Activated B cell treated with CpG ODN at 0.5 μM for 24 hours (primary cell): ENCODE measurements at places on chromosomes 7 and 10. TPM values are rescaled to one million over a fixed set of nuclear protein-coding genes. Genes with fewer than 3 reads are reported as not detected.

The TAS2R4 gene
- 1.3 and 1.9 TPM in 2 replicates for total RNA-seq

The CYP2E1 gene
- total RNA-seq = 0.64 and 1.1 TPM in 2 replicates

The GPNMB gene
- 0.76 and 1.1 TPM in 2 replicates for total RNA-seq

The SUV39H2 gene
- 7.4 and 8.1 TPM in 2 replicates for total RNA-seq

DNA sequence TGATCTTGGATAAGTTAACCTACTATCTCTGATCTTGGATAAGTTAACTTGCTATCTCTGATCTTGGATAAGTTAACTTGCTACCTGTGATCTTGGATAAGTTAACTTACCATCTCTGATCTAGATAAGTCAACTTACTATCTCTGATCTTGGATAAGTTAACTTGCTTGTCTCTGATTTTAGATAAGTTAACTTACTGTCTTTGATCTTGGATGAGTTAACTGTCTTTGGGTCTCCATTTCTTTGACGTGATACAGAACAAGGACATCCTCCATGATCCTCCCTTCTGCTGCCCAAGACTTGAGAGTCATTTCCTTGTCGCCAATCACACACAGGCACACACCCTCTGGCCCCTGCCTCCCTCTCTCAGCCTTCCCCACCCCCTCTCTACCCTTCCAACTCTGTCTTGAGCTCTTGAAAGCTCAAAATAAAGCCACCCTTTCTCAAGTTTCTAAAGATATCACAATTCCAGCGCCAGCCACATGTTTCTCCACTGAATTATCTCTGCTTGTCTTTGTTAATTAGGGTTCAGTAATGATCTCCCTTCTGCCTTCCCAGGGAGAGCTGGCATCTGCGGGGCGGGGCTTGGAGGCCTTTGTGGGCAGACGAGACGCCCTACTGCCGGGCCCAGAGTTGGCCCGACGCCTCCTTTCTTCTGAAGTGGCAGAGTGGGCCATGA lies 85.1 kb upstream of the GTF2I start:
- DNase-seq = no peak

DNA sequence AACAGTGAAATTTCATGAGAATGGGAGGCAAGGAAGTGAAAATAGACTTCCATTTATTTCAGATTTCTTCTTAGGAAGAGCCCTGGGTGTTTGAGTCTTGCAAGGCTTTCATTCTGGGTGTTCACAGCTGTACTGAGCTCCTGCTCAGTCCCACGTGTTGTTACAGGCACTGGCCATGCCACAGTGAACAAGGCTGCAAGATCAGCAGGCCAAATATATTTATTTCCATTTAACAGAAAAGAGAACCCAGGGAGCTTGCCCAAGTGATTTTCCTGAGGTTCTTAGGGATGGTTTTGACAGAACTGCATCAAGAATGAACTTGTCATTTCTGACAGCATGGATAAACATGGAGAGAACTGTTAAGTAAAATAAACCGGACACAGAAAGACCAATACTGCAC lies 54.5 kb upstream of the CD36 start:
- no peak for DNase-seq

DNA sequence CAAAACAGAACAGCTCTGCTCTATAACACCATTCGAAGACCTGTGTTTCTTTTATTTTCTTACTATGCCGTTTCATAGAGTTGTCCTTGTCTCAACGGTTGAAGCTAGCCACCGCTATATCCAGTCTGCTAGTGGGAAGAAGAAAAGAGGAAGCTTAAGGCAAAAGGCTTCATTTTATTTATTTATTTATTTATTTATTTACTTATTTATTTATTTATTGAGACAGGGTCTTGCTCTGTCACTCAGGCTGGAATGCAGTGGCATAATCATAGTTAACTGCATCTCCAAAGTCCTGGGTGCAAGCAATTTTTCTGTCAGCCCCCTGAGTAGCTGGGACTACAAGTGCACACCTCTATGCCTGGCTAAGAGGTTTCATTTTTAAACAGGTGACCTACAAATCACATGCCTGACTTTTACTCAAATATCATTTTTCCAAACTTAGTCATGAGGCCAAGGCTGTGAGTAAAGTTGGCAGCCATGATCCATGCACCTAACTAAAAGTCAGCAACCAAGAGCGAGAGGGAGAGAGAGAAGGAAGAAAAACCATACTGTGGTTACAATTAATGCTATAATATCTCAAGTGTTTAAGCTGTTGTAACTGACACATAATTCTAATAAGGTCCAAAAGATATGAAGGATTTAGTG lies 1305.3 kb upstream of the LRRTM3 start:
- no peak for DNase-seq

DNA sequence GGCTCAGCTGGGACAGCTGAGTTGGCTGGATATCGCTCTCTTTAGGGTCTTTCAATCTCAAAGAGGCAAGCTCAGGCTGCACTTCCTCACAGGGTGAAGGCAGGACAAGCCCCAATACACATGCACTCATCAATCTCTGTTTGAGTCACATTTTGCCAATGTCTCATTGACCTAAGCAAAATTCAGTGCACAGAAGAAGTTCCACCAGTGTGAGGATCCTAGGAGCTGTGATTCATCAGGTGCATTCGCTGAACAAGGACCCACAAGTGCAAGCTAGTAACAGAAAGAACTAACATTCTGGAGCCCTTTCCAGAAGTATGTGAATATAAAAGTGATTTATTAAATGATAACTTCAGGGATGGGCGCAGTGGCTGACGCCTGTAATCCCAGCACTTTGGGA lies 477.2 kb downstream of the GPAM start:
- DNase-seq = no peak

DNA sequence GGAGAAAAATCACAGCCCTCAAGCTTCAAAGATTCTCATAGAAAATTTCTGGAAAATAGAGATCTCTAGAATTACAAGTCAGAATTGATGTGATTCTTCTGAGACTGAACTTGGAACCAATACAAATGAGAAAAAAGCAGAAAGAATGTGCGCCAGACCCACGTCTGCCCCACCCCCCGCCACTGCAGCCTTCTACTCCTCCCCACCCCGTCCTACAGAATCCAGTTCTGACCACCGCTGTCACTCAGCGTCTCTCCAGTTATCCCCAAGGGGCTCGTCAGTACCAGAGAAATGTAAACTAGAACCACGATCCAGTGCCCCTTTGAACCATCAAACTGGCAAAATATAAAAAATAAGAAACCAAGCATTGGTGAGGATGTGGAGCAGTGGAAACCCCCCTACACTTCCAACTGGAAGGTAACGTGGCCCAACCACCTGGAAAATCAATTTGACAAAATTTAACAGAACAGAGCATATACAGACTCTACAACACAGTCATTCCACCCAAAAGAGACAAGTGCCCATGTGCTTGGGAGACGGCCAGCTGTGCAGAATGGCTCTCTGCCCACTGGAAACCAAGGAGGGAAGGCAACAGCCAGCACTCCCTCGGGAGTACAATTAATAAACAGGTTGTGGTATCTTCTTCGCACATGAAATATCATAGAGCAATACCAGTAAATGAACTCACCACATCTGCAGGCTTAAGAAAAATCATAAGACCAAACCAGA lies 397.9 kb downstream of the TNS3 start:
- DNase-seq = no peak

- DNase-seq = peak; percentile 36
Observed at GRCh38 chr7:727104-727805, at the start of gene PRKAR1B. PRKAR1B (minus strand) TSS chr7:727281; CDS start chr7:711505, 15,776 bp downstream.

GRCh38 chr7:26958834-26959233 lies 94.4 kb upstream of the SKAP2 start:
- DNase-seq = no peak

DNA sequence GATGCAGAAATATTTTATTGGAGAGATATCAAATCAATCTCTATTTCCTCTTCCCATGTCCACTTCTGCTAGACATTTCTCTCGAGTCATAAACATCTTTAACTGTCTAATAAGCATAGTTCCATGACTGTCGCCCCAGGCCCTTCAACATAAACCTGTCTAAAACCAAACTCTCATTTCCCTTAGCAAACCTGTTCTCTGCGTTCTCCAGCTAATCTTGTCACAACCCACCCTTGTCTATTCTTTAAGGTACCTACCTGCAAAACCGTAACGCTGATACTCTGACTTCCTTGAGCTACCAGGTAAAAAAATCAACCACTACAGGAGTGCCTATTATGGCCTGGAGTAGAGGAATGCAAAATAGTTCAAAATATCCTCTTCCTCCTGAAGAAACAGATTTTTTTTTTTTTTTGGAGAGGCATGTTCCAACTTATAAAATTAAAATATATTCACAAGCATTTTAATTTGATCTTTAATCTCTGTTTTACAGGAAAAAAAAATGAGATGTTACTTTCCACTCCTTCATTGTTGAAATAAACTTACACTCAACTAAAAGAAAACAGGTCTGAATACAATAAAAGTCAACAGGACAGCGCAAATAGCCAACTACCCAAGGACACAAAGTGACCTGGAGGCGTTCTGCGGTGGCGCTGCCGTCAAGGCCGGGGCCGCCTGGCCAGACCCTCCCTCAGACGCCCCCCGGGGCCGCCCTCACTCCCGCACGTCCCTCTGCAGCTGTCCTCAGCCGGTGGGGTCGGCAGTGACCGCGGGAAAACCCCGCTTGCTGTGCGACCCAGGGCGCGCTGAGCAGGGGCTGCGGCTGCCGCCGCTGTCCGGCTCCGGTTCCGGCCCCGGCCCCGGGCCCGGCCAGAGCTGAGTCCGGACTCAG lies 765 bp downstream of the SLC25A40 start:
- no peak for DNase-seq

DNA sequence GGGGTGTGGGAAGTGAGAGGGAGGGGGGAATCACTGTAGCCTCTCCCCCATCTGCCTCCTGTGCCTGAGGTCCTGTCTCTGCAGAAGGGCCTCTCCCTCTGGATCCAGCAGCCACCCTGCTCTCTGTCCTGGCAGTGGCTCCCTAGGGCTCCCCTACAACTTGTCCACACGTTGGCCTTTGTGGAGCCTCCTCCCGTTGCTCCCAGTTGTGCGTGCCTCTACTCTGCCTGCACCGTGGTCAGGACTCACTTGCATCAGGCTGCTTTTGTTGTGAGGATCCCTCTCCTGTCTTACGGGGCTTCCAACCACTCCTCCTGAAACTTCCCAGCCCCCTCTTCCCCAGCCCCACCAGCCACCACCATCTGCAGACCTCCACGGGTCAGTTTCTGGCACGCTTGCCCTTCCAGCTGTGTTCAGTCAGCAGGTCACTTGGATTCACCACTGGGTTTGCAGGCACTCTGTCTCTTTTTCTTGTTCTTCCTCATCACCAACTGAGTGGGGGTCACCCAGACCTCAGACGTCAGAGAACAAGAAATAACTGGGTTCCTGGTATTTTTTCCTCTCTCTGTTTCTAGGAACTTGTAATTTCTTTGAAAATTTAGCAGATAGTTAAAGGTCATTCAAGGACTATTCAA lies 62.3 kb downstream of the RAMP3 start:
- DNase-seq = no peak

DNA sequence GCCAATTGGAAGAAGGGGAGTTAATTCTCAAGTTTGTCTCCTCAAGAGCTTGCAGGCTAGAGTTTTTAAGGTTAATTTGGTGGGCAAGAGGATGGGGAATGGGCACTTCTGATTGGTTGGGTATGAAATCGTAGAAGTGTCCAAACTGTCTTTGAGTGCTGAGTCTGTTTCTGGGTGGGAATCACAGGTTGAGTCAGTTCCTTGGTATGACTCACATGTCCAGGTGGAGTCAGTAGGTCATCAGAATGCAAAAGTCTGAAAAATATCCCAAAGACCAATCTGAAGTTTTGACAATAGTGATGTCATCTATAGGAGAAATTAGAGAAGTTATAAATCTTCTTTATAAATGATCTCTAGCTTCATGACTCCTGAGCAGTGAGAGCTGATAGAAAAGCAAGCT lies 1252.2 kb downstream of the REEP3 start:
- DNase-seq = no peak

GRCh38 chr7:73446682-73447081 lies 13.1 kb downstream of the FZD9 start:
- no peak for DNase-seq

DNA sequence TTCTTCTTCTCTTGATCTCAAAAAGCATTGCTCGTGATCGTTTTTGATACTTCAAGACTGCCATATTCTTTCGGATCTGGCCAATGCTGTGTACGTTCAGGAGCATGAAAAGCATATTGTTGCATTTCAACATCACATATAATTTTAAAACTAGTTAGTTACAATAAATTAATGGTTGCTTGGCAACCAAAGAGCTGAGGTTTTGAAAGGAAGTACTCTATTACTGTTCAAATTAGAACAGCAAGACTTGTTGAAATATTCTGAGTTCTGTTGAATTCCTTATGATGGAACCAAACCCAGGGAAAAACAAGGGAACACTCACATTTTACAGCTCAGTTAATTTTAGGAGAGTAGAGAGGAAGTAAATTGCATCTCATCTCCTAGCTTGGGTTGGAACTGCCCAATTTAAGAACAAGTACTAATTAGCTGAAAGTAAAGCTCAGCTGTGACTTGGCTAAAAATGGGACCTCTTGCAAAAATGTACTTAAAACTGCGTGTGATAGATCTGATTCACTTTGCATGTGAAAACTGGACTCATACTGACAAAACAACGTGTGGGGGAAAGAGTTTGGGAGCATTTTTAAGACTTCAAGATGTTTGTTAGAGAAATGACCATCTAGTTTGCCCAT lies 21.2 kb downstream of the OR9A2 start:
- no peak for DNase-seq

GRCh38 chr7:16078076-16078952 lies 343.0 kb downstream of the CRPPA start:
- DNase-seq = no peak

DNA sequence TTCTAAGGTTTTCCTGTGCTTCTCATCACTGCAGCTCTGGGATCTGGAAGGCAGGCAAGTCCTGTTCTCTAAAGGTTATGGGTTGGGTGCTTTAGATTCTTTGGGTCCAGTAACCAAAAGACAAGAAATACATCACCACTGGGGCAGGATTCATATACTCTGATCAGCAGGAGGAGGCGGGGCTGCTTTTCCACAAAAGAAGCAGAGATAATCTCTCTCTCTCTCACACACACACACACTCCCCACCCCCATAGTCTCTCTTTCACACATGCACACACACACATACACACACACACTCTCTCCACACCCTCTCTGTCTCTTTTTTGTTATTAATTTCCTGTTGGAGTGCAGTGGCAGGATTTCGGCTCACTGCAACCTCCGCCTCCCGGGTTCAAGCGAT lies 13.0 kb upstream of the ACBD5 start:
- no peak for DNase-seq

GRCh38 chr7:52749880-52750279 lies 285.6 kb upstream of the POM121L12 start:
- DNase-seq = no peak

- no peak for DNase-seq
Observed at GRCh38 chr7:114569220-114569619, 154.6 kb downstream of the FOXP2 start.

- DNase-seq = no peak
Observed at GRCh38 chr10:23197416-23197861, 5.3 kb downstream of the PTF1A start.

DNA sequence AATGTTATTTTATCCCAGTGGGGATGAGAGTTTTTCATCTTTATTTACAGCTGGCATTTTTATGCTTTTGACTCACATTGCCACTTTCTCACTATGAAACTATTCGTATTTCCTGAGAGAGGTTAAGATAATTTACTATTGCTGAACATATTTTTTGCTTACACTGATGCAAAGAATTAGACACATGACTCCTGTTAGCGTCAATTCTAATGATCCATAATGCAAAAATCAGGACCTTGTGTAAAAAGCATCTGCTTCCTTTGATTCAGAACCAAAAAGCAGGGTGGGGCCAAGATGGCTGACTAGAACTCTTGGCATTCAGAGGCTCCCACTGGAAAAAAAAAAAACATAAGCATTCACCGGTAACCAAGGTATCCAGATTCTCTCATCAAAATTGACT lies 464.8 kb downstream of the SEMA3D start:
- no peak for DNase-seq
